ENCODE measurements at places on chromosomes 1 and 21.
A peak's percentile ranks its signal among the peaks of the same experiment; 100 is the strongest.

GRCh38 chr1:200510228-200510623 lies 100.4 kb upstream of the ZNF281 start:
- peak; percentile 91 for DNase-seq

GRCh38 chr1:28096210-28097099 lies 8.0 kb upstream of the EYA3 start:
- DNase-seq, result no peak

DNA sequence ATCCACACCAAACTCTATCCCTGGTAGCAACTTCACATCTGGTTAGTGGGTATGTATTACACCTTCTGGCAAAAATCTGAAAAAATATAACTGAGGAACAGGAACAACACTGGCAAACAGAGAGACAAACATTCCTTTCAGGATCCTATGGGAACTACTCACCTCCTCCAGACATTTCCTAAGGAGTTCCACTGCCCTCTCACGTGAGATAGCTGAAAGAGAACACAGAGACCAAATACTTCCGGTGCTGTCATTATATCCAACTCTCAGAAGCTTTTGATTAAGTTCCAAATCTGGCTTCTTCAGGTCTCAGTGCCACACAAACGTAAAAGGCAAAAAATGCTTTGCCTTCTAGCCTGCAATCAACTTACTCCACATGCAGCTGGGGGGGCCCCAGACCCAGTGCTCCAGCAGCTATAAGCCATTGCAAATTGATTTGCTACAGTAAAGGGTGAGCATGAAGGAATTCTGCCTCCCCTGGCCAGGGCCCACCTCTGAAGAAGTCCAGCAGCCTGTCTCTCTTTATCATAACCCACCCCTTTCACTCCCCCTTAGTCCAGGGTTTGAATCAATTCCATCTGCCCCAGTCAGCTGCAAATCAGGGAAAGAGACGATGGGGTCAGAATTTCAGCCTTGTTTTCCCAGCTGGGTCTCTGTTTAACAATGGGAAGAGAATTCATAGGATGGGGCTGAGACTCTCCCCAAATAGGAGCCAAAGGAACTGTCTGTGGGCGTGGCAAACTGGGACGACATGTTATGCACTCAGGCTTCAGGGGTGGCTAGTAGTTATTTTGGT lies 32.2 kb downstream of the TFAP2E start:
- DNase-seq, result no peak

DNA sequence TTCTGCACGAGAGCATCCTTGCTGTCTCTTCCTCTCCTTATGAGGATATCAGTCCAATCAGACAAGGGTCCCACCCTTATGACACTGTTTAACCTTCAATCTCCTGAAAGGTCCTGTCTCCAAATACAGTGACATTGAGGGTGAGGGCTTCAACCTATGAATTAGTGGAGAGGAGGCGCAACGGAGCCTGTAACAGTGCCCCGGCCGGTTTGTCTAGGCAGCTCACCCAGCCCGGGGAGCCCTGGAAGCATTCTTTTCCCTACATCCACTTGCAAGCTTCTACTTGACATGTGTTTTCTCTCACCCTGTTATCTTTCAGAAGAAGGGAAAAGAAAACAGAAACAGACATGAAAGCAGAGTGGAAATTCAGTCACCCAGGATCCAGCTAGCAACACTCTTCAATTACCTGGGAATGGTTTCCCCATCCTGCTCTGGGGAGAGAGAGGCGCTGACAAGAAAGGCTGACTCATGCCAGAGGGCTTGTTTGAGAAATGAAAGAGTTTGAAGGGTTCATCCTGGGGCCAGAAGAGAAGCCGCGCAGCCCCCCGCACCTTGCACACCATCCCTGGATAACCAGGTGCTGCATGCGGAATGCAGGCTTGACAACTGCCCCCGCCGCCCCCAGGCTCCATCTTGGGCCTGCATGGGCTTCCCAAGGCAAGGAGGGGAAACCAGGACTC lies 394.9 kb downstream of the NPHP4 start:
- no peak for DNase-seq

- DNase-seq, result no peak
These were observed 60.0 kb upstream of the RGS21 start for GRCh38 chr1:192256674-192257334.

DNA sequence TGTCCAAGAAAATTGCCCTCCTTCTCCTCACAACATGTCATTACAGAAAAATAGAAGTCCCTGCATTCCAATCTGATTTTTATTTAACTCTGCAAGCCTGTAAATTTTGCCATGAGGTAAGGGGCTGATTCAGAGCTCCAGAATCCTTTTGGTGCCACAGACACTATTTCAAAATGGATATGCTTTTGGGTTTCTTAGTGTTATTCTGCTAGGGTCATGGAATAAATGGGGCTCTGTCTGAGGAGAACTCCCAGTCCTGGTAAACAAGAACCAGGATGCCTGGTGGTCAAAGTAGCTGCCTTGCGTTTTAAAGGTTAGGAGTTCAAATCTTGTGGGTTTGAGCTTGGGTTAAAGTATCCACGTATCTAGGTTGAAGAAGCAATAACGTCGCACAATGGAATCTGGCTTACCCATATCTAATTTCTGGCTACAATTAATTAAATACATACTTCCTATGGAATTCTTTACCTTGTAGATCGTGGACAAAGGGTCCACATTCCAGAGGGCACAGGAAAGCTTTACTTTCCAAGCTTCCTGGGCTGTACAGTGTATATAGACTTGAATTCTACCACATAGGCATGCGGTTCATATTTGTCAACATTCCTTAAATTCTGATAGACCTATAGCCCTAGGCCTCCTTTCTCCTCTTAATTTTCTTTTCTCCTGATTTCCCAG lies 98.0 kb upstream of the CDC42BPA start:
- peak; percentile 30 for DNase-seq

DNA sequence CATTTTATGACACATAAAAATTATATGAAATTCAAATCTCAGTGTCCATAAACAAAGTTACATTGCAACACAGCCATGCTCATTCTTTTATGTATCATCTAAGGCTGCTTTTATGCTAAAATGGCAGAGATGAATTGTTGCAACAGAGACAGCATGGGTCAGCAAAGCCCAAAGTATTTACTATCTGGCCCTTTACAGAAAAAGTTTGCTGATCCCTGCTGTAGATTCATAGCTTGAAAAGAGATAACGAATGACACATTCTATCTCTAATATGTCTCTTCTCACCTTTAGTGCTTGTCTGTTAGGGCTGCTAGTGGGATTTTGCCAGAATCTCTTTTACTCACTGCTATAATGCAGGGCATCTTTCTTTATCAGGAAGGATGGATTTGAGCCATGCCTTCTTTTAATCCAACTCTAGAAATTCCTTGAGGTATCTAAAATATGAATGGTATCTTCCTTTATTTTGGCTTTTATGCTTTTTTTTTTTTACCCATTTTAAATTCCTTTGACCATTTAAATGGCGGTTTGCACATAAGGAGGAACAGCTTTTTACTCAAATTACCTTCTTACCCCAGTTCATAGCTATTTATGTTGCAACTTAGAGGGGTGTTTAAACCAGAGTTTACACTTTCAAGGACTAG lies 598.2 kb downstream of the PLPP3 start:
- DNase-seq, result peak; percentile 16

Data from fibroblast of mammary gland (primary cell).